ENCODE measurements at places on chromosomes 4 and X. TPM values are rescaled to one million over a fixed set of nuclear protein-coding genes. Genes with fewer than 3 reads are reported as not detected.

Gene AKAP14
- polyA plus RNA-seq: not detected

Gene KCTD8
- polyA plus RNA-seq: not detected

Gene BEX4
- polyA plus RNA-seq: 7.2 TPM

Gene IL1RAPL2
- polyA plus RNA-seq: not detected

- no peak for DNase-seq
Measured at GRCh38 chr4:79882806-79883205, 190.2 kb downstream of the ANTXR2 start.

DNA sequence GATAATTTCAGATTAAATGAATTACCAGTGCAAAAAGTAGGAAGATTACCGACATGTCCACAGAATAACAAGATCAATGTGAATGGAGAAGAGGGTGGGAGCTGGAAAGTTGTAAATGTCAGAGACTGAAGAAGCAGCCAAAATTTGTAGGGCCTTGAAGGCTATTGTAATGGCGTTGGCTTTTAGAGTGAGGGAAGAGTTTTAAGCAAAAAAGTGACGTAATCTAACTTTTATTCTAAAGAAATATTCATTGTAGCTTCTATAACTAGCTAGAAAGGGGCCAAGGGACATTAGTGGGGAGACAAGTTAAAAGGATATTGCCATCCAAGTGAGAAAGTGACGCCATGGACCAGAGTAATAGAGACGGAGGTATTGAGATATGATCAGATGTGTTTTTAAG lies 63.3 kb upstream of the PCDH7 start:
- DNase-seq: no peak

- peak; percentile 54 for DNase-seq
Measured at GRCh38 chr4:140884431-140885058, 128.4 kb upstream of the TBC1D9 start.

DNA sequence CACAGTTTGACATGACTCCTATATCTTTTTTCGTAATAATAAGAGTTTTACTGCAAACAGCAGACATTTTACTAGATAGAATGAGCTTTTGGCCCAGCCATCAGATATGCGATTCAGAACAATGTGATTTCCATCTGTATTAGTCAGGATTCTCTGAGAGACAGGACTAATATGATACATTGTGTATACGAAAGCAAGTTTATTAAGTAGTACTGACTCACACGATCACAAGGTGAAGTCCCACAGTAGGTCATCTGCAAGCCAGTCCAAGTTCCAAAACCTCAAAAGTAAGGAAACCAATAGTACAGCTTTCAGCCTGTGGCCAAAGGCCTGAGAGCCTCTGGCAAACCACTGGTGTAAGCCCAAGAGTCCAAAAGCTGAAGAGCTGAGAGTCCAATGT lies 24.1 kb downstream of the CXCL8 start:
- no peak for DNase-seq

GRCh38 chrX:120302434-120302833 lies 8.8 kb downstream of the TMEM255A start:
- peak; percentile 56 for DNase-seq

Measured in CD14-positive monocyte (primary cell).